ENCODE measurements at places on chromosomes 2 and 18.

- no peak for DNase-seq
Measured at GRCh38 chr18:13604786-13605185, 121.6 kb downstream of the FAM210A start.

GRCh38 chr18:39375066-39375465 lies 1809.5 kb upstream of the CELF4 start:
- no peak for DNase-seq

GRCh38 chr2:80061881-80062280 lies 242.7 kb downstream of the LRRTM1 start:
- DNase-seq, result no peak

- no peak for DNase-seq
Measured at GRCh38 chr2:238202326-238203093, 985 bp downstream of the ILKAP start.

DNA sequence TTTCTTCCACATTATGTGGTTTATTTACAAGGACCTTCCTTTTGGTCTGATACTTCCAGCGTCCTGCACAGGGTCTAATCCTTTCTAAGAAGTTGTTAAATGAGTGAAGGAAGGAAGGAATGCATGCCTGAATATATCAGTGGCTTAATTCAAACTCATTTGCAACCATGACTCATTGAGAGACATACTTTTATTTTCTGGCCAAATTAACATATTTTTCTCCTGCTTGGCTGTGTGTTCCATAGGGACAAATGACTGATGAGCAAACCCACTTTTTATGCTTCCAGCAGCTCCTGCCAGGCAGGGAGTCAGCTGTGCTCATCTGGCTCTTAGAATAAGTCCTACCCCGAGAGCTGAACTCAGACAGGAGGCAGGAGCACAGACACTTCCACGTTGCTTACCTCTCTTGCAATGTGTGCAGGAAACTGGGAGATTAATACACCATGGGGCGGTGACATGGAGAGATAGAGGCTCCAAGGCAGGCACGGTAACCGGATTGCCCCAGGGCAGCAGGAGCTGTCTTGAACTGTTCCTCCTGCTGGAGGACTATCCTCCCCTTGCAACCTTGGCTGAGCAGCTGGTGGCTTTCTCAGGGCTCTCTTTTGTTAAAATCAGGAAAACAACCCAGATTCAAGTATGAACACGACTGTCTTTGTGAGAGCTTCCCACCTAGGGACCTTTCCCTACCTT lies 667.5 kb upstream of the HS6ST1 start:
- no peak for DNase-seq

DNA sequence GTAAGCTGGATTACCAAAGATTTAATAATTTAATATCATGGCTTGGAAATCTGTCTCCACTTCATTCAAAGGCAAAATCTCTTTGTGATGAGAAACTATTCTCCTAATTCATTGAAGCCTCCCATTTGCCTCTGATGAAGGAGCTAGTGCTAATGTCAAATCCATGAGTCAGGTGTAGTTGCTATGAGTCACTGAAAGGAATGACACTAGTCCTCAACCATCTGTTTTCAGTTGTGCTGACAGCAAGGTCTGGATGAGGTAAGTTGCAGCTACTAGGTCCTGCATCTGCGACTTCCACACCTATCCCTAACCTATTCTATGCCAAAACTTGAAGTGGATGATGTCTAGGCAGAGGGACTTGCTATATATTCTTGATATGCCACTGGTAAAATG lies 324.0 kb upstream of the UBE2E3 start:
- DNase-seq, result no peak

DNA sequence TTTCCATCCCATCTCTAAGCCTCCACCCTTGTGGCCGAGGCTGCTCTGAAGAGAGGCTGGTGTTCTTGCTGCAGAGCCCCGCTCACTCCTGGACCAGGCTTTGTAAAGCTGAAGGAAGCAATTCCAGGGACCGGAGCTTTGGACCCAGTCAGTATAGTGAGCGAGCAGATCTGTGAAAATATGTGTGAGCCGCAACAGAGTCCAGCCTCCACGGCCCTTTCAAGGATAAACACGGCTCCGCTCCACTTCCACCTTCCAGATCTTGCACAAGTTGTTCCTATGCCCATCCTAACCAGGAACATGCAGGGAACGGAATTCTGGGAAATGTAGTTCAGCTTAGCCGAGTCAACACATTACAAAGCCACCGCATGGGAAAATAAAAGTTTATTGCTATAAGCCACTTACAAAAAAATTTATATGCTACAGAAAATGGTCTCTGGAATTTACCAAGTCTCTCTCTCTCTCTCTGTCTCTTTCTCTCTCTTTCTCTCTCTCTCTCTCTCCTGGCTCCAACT lies 151.7 kb upstream of the ZNF521 start:
- DNase-seq, result no peak

- no peak for DNase-seq
Measured at GRCh38 chr2:230795856-230796255, 68.9 kb upstream of the ITM2C start.

DNA sequence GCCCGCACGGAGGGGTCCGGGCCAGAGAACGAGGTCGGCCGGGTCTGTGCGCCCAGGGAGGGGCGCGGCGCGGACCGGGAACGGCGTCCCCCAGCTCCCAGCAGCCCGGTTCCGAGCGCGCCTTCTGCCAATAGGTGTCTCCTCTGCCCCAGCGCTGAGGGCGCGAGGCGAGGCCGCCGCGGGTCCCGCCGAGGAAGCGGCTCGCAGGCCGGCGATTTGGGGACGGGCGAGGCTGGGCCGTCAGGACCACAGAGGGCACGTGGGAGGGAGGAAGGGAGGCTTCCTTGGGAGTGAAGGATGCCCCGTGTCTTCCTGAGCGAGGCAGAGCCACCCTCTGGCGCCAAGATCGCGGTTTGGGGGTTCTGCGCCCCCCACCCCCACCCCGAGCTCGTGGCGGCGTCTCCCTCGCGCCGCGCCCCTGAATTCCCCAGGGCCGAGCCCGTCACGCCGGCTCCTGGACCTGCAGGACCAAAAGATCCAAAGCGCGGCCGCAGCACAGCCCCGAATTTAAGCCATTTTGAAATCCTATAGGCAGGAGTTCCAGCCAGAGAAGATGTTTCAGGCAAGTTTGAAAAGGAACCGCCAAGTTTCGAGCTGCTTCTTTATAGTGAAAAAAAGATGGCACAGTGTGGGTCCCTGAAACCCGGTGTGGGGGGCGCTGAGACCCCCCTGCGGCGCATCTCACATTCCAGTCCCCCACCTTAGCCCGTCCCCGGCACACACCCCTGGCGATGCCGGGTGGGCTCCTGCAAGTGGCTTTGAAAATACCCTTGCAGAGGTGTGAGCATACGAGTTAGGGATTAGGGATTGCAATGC lies 909 bp downstream of the NFATC1 start:
- DNase-seq, result no peak

GRCh38 chr2:160826496-160826895 lies 332.9 kb upstream of the RBMS1 start:
- no peak for DNase-seq

Measured in activated T-cell treated with anti-CD3 and anti-CD28 coated beads for 24 hours (primary cell).